HT1080 (cell line): ENCODE measurements at places on chromosomes 16 and 17.

DNA sequence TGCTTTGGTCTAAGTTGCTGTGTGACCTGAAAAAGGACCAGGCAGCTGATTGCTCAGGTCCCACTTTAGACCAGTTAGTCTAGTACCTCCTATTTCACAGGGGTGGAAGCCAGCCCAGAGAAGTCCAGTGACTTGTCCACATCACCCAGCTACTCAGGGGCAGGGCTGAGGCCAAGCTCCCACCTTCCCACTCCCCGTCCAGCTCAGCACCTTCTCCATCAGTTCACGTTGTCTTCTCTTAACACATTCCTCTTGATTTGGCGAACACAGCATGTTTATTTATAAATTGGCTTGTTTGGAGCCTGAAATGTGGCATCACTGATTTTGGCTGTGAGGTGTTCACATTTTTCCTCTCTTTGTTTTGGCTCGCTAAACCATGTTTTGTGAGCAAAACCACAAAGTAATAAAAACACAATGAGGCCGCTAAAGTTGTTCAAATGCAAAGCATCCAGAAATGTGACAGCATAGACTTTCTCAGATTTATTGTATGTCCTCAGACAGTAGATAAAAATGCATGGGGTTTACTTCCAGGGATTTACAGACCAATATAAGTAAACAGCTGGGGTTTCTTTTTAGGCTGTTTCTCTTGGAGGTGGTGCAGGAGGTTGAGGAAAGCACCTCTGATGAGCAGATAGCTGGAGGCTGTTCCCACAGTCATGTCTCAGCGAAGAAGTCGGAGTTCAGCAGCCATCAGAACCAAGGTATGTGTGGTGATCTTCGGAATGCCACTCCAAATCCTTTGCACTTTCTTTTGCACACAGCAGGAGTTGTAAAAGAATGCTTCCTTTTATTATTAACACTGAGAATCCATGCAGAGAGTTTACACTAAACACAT lies 88.4 kb downstream of the PLXDC1 start:
- no peak for DNase-seq

DNA sequence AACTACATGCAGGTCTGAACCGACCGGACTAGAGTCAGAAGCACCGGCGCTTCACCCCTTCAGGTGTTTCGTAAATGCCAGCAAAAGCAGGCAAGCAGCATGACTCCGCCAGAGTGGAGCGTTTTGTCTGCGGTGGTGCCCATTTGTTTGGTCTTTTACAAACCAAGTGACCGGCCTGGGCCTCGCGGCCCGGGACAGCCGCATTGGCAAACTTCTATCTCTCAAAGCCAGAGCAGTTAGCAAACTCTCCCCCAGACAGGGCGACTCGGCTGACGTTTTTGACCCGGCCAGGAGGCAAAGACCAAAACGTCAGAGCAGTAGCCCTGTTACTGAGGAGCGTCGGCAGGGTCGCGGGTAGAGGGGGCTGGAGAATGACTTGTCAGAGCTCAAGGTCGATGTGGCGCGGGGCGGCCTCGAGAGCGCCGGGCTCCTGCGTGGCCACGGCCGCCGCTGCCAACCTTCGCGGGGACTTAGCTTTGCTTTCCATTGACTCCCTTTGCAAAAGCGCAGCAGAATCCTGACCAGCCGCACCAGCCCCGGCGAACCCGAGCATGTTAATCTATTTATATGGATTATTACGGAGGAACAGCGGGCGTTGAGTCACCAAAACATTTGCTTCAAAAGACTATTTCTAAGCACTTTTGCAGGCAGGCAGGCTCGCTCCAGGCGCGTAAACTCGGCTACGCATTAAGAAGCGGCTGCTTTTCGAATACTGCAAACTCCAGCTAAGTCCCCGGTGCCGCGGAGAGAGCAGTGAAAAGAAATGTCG lies 763 bp upstream of the SOX9 start:
- peak; percentile 18 for DNase-seq

- no peak for DNase-seq
These were observed 129.0 kb downstream of the KATNIP start for GRCh38 chr16:27678955-27679354.

GRCh38 chr17:72223866-72224291 lies 103.1 kb downstream of the SOX9 start:
- DNase-seq = no peak

DNA sequence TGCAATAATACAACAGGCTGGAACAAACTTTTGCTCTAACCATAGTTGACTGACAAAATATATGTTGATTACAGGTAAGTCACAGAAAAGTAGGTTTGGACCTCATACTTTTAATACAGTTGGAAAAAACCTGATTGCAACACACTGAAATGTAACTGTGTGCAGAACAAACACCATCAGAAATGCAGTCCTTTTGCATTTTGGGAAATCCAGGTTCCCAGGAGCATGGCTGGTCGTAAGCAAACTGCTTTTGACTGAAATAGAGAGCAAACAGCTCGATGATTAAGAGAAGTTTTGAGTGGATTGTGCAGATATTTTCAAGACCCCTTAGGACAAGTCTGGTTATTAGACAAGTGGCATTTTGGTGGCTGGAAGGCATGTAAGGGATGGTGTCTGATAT lies 8.0 kb downstream of the IGF2BP1 start:
- DNase-seq = no peak

- DNase-seq = no peak
These were observed 7.6 kb upstream of the PKMYT1 start for GRCh38 chr16:2987833-2988232.

DNA sequence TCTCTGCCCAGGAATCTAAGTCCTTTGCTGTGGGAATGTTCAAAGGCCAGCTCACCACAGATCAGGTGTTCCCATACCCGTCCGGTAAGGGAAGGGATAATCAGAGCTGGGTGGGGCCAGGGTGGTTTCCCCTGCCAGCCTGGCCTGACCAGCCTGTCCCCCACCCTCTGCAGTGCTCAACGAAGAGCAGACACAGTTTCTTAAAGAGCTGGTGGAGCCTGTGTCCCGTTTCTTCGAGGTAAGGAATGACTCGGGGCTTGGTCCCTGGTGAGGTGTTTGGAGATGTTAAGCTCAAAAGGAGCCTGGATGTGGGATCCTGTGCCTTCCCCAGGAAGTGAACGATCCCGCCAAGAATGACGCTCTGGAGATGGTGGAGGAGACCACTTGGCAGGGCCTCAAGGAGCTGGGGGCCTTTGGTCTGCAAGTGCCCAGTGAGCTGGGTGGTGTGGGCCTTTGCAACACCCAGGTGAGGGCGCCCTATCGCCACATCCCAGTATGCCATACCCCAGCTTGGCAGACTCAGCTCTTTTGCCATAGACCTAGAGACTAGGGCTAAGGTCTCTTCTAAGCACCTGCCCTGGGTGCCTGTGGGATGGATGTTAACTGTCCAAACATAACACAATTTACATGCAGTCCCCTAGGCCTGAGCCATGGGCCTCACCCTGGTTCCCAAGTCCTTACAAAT lies 997 bp downstream of the ACADVL start:
- peak; percentile 78 for DNase-seq

GRCh38 chr17:42291129-42291528 lies 2.8 kb downstream of the STAT5A start:
- no peak for DNase-seq

GRCh38 chr17:21061971-21062526 lies 19.2 kb upstream of the USP22 start:
- DNase-seq = no peak

- peak; percentile 27 for DNase-seq
These were observed 290.4 kb upstream of the HSBP1 start for GRCh38 chr16:83517398-83517797.

DNA sequence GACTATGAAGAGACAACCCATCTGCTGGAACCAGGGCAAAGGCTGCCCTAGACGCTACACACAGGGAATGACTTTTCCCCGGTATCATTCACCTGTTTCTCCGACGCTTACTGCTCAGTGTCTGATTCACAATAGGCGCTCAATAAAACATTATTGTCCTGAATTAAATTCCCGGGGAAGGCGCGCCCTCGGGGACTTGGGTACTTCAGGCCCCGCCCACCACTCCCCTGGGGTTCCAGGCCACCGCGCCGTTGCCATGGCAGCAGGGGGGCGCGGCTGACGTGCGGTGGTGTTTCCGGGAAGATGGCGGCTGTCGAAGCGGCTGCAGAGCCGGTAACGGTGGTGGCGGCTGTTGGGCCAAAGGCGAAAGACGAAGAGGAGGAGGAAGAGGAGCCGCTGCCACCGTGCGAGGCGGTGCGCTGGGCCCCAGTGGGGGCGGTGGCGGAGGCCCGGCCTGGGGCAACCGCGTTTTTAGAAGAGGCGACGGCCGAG lies at the start of gene RUNDC1:
RUNDC1 (plus strand) TSS at position 292 of the 492 bp plus-strand sequence; CDS start at position 304, 12 bp downstream.
- DNase-seq = peak; percentile 82

DNA sequence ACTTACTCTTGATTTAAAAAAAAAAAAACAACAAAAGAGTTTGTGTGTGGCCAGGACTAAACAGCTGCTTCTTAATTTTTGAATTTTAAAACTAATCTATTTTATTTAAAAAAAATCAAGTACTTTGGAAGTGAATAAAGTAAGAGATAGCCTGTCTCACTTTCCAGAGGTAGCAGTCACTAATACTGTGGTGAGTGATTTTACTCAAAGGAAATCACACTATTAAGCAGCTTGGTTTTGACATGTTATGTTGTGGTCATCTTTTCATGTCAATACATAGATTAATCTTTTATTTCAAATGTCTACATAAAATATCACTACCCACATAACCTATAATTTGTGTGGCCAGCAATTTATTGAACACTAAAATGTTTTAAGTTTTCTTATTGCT lies 102.2 kb upstream of the HLF start:
- no peak for DNase-seq

- no peak for DNase-seq
These were observed 16.5 kb downstream of the TENT4B start for GRCh38 chr16:50169555-50170096.

DNA sequence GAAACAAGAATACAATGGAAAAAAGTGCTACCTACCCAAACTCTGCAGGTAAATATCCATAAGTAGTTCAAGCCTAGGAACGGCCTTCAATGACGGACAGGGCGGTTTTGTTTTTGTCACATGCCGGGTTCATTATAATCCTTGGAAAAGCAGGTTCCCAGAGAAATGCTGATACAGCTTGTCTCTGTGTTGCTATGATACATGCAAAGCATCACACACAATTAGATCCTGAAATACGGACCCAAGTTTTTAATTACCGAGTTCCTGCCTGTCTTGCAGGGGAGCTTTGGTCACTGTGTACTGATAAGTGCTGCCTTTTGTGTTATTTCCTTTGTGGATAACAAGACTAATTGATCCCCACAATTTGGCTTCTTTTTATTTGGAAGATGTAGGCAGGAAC lies 217.4 kb downstream of the HAPSTR1 start:
- no peak for DNase-seq

- no peak for DNase-seq
These were observed 22.4 kb downstream of the LSM12 start for GRCh38 chr17:44044071-44044470.

DNA sequence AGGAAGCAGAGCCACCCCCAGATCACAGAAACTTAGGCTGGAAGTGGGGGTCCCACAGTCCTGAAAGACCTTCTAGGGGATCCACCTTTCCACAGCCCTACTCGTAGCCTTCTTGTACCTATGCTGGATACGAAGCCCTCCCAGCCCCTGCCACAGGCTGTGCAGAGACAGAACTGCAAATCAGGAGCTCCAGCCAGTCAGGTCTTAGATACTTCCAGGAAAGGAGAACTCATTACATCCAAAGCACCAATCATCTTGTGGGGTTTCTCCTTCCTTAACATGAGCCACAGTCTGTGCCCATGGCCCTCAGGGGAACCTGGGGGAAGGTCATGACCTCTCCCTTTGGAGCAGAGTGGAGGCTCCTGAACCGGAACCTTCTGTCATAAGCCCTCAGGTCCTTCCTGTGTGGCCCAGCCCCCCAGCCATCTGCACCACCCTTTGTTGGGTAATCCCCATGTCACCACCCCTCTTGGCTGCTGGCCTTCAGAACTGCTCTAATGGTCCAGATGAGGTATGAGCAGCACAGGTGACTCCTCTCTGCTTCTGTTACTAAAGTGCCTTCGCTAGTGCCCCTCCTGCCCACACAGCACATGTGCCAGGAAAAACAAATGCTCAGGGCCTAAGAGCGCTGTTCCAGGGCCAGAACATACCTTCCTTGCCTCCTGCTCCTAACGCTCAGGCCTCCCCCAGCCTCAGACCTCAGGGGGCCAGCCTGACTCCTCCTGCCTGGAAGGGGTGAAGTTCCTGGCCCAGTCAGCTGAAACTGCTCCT lies 14.6 kb downstream of the SRCIN1 start:
- DNase-seq = no peak

- no peak for DNase-seq
These were observed 372.8 kb downstream of the TOX3 start for GRCh38 chr16:52174168-52174567.

DNA sequence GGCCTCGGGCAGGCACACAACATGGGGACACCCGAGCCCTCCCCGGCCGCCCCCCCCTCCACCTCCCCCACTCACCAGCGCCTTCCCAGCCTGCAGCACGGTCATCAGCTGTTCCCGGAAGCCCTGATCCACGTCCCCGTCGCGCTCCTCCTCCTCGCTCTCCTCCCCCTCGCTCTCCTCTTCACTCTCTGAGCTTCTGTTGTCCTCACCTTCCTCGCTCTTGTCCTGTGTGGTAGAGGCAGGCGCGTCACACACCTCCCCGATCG lies 10.3 kb downstream of the MYBBP1A start:
- no peak for DNase-seq

- DNase-seq = no peak
These were observed 109.2 kb downstream of the C16orf95 start for GRCh38 chr16:87207965-87208364.

- no peak for DNase-seq
These were observed 87.8 kb downstream of the MARCHF10 start for GRCh38 chr17:62720126-62720850.

GRCh38 chr17:77654850-77655249 lies 303.7 kb upstream of the TNRC6C start:
- DNase-seq = no peak

GRCh38 chr17:34637548-34638525 lies 58.5 kb downstream of the TMEM132E start:
- peak; percentile 44 for DNase-seq

DNA sequence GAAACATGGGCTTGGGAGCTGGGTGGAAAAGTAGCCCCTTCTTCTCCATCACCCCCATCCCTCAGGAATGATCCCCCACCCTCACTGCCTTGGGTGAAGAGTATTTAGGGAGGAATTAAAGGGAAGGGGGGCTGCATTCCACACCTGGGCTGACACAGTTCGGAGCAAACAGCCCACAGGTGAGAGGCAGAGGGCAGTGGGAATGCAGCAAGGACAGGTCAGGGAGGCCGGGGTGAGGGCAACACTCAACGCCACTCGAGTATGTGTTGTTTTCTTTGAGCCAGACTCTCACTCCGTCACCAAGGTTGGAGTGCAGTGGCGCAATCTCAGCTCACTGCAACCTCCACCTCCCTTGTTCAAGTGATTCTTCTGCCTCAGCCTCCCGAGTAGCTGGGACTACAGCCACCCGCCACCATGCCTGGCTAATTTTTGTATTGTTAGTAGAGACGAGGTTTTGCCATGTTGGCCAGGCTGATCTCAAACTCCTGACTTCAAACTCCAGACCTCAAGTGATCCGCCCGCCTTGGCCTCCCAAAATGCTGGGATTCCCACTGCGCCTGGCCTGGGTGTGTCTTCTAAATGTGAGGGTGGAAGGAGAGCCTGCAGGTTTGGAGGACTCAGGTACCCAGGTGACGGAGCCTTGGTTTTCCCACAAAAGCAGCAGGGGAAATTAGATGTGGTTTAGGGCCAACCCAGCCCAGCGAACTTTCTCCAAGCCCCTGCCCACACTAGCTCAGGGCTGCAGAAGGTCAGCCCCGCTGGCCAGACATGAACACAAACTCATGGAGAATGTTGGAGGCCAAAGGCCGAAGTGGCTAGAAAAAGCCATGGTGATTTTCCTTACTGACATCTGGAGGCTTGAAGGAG lies 21.2 kb upstream of the ITGA3 start:
- DNase-seq = no peak
